ENCODE measurements at places on chromosomes 1 and 21.

GRCh38 chr1:198128533-198128932 is 28.3 kb upstream of the NEK7 start:
- DNase-seq: no peak

DNA sequence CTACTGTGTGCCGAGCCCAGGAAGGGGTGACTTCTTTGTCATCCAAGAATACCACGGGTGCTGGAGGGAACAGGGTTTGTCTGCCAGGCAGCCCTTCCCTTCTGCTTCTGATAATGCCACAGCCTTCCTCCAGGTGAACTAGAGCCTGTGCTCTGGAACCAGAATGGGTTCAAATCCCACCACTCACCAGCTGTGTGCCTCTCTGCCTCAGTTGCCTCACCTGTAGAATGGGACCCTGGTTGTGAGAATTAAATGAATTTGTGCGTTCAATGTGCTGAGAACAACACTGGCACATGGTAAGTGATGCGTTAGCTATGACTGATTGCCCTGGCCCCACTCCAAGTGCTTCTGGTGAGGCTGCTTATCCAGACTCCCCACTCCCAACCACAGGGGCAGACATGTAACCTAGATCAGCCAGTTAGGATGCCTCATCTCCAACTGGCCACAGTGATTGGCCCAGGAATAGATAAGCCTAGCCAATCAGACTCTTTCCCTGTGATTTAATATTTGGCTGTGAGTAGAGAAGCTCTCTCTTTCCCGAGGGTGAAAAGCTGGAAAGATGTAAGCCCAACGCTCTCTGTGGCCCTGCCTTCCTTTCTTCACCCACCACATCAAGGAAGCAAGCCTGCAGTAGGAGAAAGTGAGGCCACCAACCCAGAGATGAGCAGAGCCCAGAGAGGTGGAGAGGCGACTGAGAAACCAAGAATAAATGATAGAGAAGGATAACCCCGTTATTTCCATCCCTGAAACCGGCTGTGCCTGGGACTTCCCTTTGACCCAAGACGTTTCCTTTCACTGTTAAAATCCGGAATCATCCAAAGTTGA is 20.8 kb upstream of the LAPTM5 start:
- DNase-seq: no peak

GRCh38 chr1:94169126-94169525 is 48.2 kb upstream of the ABCA4 start:
- DNase-seq: no peak

GRCh38 chr1:212950243-212951125 is at the start of gene VASH2:
TSS of gene VASH2 (plus strand) at chr1:212950541. CDS start at chr1:212951543, 1,002 bp downstream.
- DNase-seq: peak; percentile 57

Measured in stimulated activated naive B cell treated with anti-CD40 and anti-IgM and Interleukin-4, amounts not matched to agents 10 μg/mL and 1 μg/mL and 100 μg/mL, for 72 hours (primary cell).